ENCODE measurements at places on chromosomes 16 and 17.
A peak's percentile ranks its signal among the peaks of the same experiment; 100 is the strongest.

DNA sequence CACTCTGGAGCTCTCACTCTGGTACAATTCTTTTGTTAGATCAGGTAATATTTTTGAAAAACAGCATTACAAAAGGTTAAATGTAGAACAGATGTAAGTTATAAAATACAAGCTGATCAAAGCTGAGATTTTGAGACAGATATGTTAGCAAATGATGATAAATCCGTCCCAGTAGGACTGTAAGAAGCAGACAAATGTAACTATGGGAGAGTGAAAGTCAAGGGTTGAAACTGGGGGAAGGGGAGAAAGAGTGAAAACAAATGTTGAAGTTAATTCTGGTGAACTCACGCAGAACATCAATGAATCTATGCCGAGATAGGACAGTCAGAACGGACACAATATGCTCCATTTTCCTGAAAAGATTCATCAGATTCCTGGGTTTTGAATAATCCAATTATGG is 298.9 kb upstream of the IRX5 start:
- no peak for DNase-seq

DNA sequence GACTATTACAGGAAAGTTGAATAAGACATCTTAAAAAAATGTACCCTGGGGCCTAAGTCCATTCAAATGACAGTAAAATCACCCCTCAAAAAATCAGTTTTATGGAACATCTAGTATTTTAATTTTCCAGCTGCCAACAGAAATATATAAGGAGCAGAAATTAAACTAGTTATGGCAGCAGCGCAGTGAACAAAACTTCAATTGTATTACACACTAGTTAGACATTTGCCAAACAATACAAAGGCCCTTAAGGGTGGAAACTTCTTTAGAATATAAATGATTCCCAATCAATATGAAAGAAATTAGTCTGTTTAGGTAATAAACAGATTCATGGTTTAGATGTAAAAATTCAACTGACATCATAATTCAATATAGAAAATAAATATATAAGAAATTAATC is 18.1 kb upstream of the RFFL start:
- DNase-seq: no peak

DNA sequence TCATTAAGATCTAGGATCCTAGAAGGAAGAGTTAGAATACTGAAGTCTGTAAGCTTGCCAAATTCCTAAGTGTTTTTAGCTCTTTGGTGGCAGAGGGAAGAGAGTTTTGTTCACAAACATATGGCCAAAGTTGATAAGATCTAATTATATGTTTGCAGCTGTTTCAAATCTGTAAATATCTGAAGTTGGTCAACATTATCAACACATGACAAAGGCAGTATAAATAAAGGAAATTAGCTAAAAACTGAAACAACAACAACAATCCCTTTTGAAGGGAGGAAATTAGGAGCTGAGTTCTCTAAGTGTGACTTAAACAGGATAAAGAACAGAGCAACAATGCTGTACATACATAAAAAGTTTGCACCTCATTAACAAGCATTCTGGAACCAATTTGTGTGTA is 208.7 kb downstream of the KCNJ2 start:
- DNase-seq: no peak

- no peak for DNase-seq
These were observed 17.3 kb downstream of the SAMD14 start for GRCh38 chr17:50112694-50113093.

- DNase-seq: no peak
These were observed 24.9 kb upstream of the ADAMTS18 start for GRCh38 chr16:77459534-77460254.

DNA sequence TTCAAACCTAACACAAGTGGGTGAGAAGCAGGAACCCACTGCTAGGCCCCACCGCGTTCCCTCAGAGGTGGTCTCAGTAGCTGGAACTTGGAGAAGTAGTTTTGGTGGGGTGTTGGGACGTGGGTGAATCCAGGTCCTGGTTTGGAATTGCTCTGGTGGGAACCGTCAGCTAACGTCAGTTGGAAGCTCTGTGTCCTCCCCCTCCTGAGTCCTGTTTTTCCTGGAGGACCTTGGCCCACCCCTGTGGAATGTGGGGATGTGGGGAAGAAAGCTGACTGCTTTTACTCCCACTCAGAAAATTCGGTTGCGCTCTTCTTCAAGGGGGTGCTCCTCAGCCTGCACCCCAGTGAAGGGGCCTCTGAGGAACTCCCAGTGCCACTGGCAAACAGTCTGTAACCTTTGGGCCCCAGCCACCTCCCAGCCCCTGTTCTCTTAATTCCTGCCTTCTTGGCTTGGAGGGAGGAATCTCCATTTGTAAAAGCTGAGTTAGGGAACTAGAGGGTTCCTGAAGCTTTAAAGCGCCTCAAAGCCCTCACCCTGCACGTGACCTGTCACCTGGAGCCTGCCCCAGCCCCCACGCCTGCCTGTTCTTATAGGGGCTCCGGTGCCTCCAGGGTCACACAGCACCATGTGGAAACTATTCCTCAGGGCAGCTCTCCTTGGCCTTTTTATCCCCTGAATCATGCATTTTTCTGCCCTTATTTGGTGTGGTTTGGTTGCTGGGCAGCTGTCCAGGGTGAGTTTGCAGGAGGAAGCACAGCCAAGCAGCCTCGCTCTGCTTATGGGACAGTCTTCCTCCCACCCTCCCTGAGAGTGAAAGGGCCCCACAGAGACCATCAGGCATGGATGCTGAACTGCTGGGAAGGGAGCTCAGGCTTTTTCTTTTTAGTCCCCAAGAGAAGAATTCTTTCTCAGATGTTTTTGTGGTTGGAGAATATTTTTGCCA is 16.2 kb upstream of the NAGLU start:
- no peak for DNase-seq

DNA sequence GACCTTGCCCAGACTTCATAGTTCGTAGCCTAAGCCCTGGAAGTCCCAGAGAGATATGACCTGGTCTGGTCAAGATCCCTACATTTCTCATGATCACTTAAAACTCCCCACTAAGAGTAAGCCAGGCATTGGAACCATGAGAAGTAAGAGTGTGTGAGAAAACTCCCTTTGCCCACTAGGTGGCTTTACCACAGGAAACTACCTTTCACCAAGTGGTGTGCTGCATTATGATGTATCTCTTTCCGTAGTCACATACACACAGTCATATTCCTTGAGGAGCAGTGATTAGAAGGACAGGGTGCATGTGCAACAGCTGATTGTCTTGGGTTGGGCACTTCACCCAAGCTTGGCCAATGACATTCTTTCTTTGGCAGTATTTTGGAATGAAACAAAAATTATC is 639.3 kb downstream of the KCNJ2 start:
- peak; percentile 40 for DNase-seq

GRCh38 chr17:57197466-57198071 is 58.8 kb upstream of the MSI2 start:
- DNase-seq: no peak

GRCh38 chr17:1039511-1040215 is 42.7 kb downstream of the TIMM22 start:
- DNase-seq: no peak

DNA sequence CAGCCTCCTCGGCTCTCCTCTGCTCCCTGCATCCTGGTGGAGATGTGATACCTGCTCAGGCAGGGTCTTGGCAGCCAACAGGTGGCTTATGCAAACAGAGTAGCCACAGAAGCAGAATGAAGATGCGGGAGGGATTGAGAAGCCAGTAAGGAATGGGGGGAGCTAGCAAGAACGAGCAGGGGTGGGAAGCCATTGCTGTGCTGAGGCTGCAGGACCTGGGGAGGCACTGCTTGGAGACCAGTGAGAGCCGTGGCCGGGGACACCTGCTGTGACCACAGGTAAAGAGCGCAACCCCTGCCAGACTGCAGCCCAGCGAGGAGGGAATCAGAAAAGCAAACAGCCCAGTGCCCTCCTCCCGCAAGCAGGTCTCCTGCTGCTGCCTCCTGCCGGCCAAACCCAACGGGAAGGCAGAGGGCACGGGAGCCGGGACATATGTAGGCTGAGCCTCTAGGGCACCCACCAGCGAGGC is 14.7 kb downstream of the AIPL1 start:
- DNase-seq: no peak

DNA sequence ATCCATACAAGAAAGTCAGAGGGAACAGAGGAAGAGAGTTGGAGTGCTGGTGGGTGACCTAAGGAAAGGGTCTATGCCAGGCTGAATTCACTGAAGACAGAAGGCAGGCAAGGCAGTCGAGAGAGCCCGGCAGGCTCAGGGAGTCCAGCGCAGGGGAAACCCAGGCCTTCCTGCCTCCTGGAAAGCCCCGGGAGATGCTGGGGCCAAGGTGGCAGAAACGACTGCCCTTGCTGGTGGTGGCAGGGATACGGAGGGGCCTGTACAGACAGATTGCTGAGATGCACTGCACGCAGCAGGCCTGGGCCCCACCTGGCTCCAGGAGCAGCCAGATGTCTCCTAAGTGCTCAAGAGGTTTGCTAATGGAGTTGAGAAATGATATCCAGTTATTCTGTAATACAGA is 59.8 kb downstream of the GTF3C1 start:
- no peak for DNase-seq

GRCh38 chr16:3101841-3102470 is 2.9 kb upstream of the ZSCAN10 start:
- DNase-seq: no peak

DNA sequence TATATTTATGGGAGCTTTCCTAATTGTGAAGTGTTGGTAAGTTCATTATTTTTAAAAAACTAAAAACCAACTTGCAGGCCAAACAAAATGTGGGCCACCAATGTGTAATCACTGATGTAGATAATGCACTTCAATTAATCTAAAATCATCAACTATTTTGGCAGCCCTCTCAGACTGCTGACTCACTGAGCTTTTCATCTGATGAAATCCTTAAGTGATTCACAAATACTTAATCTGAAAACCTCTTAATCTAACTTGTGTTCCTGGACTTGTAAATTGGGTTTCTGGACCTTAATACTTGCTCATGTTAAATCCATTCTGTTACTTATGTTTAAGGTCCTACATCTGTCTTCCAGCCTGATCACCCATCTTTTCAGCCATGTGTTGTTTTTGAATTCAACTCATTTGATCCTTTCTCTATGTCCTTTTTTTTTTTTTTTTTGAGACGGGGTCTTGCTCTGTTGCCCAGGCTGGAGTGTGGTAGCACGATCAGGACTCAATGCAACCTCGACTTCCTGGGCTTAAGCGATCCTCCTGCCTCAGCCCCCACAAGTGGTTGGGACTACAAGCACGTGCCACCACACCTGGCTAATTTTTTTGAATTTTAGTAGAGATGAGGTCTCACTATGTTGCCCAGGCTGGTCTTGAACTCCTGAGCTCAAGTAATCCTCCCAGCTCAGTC is 39.0 kb downstream of the PRKCB start:
- no peak for DNase-seq

DNA sequence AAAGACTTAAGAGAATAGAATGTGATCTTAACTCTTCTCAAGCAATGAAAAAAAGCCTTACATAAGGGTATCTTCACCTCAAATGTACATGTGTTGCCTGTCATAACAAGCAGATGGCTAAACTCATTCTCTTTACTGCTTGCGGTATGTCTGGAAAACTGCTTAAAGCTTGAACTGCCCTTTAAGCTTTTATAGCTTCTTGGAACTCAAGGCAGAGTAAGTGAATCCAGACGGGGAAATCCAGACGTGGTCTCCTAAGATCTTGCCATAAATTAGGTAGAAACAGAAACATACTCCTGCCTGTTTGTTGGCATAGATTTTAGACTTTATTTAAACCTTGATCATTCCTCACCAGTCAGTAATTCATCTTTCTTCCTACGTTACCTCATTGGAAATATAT is 19.6 kb downstream of the CLUAP1 start:
- DNase-seq: no peak

DNA sequence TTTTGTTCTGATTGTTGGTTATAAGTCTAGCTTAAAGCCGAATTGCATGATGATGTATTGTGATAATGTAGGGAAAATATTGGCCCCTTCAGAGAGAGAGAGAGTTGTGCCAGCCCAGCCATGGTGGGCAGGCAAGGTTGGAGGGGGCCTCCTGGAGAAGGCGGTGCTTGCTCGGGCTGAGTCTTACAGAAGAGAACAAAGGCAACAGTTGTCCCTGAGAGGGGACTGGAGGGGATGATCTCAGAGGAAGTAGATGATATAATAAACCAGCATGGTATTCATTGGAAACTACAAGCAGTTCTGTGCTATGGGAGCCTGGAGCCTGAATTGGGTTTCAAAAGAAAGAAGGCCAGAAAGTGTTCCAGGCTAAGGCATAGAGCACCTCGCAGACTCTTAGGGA is 173.8 kb downstream of the RPTOR start:
- DNase-seq: no peak

- DNase-seq: peak; percentile 34
These were observed 17.0 kb downstream of the DUSP14 start for GRCh38 chr17:37506678-37507077.
